ENCODE measurements at places on chromosomes 11 and 22. TPM values are rescaled to one million over a fixed set of nuclear protein-coding genes. Genes with fewer than 3 reads are reported as not detected.

The MPZL2 gene
- total RNA-seq: 78.2 TPM

The IRAG1 gene
- 0.81 TPM for total RNA-seq

The MYBPC3 gene
- total RNA-seq: not detected

The CHRM1 gene
- total RNA-seq: not detected

The OR5P2 gene
- total RNA-seq: not detected

The VPREB1 gene
- total RNA-seq: not detected

The SOX6 gene
- 0.32 TPM for total RNA-seq

The APOBEC3H gene
- 0.19 TPM for total RNA-seq

The SLC6A5 gene
- total RNA-seq: not detected

The ASPHD2 gene
- 0.81 TPM for total RNA-seq

The OR2D2 gene
- total RNA-seq: 0.19 TPM

The SNAP29 gene
- total RNA-seq: 4.2 TPM

The OR51I1 gene
- total RNA-seq: not detected

The NXPE4 gene
- not detected for total RNA-seq
